Adipose tissue (tissue), 3 donors: ENCODE measurements at places on chromosomes 5 and 9. TPM values are rescaled to one million over a fixed set of nuclear protein-coding genes. Genes with fewer than 3 reads are reported as not detected.

GDF9 gene
- 0.11 TPM for polyA plus RNA-seq

TAF11L5 gene
- not detected for polyA plus RNA-seq

PPP2R2B gene
- 0.31 TPM for polyA plus RNA-seq

ALDH1B1 gene
- polyA plus RNA-seq: 8.2 TPM

FIBCD1 gene
- 0.18 TPM for polyA plus RNA-seq

HTR4 gene
- not detected for polyA plus RNA-seq

PGM5 gene
- polyA plus RNA-seq: 12.1 TPM
